ENCODE measurements at places on chromosomes 4 and X. TPM values are rescaled to one million over a fixed set of nuclear protein-coding genes. Genes with fewer than 3 reads are reported as not detected.

CFP gene
- 4.8 TPM for total RNA-seq

FGF5 gene
- 0.14 TPM for total RNA-seq

PLAC1 gene
- total RNA-seq: not detected

DHX15 gene
- 221 TPM for total RNA-seq

RAB40A gene
- total RNA-seq: not detected

STK32B gene
- total RNA-seq: not detected

Data from CD8-positive, alpha-beta T cell (primary cell).